ENCODE measurements at places on chromosomes 6 and 20.

- DNase-seq: no peak
Observed at GRCh38 chr20:31673943-31674463, 36.3 kb downstream of the COX4I2 start.

- no peak for DNase-seq
Observed at GRCh38 chr6:39391182-39391581, 68.7 kb upstream of the KCNK16 start.

DNA sequence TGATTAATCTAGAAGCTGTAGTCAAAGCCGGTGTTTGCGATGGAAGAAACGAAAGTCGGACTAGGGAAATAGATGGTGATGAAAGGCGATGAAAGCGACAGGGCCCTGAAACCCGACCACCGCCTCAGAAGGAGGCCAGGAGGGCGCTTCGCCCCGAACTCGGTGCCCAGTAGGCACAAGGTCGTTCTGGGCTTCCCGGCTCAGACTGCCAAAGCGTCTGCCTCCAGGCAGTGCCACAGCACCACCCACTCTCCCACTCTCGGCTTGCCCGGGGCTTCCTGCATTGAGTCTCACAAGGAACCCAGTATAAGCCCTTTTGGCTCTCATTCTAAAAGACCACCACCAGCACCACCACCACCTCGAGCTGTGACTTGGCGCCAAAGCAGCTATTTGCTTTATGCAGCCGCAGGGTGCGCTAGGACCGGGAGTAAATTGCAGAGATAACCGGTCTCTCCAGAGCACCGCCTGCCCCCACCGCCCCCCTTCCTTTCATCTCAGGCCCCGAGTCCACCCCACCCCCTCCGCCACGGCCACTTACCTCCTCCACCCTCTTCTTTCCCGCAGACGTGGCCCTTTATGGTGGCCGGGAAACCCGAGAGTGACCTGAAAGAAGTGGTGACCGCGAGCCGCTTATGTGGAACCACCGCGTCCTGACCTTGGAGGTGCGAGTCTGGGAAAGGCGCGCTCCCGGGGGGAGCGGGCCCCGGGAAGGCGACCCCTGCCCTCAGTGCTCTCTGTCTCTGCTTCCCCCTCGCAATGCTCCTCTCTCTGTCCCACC, 2.4 kb downstream of the TCF21 start:
- DNase-seq: no peak

DNA sequence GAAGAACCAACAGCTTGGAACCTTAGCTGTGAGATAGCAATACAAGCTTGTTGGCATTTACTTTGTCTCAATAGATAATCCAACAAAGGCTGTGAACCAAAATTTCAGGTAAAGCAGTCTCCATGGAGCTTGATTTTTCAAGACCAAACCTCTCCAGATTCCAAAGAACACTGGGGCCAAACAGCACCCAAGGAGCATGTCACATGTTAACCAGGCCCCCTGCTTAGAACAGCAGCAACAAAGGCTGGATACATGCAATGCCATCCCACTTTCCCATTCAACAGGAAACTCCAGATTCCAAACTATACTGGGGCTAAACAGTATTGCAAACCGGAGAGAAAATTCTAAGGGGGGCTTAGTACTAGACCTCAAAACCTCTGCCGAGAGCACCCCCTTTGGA, 15.8 kb upstream of the RNASET2 start:
- DNase-seq: no peak

DNA sequence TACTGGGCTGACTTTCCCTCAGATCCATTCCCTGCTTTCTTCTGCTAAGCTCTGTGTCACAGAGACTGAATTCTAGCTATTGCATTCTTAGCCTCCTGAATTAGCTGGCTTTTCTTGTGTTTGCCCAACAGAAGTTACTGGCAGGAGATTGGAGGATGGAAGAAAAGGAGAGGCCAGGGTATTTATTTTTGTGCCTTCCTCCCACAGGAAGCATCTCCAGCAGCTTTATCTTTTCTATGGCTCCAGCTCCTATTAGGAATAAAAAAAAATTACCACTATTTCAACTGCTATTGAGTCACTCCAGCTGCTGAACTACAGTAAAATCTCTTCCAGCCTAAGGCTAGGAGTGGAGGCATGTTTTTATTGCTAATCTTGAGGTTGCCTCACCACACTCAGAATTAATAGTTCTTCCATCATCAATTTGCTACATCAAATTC, 492.4 kb downstream of the RFPL4B start:
- DNase-seq: no peak

- no peak for DNase-seq
Observed at GRCh38 chr6:56172144-56172543, 75.2 kb downstream of the COL21A1 start.

DNA sequence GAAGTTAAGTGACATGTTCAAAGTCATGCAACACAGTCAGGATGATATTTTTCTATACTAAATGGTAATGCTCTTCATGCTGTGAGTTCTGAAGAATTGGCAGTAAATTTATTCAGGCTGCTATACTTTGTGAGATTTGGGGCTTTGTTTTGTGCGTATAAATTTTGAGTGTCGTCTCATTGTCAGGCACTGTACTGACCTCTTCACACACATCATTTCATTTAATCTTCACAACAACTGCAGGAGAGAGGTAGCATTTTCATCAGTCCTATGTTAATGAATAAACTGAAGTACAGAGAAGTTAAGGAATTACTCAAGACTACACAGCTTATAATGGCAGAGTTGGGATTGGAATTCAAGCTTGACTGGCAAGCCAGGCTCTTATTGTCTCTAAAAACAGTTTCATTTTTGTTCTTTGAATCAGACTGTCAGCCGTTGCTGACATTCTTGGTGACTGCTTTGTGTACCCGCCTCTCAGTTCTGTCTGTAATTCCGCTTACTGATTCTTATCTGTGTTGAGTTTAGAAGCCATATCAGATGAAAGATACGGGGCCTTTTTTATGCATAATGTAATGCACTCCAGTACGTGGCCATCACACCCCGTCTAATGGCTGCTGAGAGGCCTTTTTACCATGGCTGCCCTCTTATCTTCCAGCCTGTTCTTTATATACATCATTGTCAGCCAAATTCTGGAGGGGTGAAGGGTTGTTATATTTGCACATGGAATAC, 274.9 kb downstream of the UTRN start:
- no peak for DNase-seq

- DNase-seq: no peak
Observed at GRCh38 chr20:1801929-1802306, 93.3 kb upstream of the SIRPA start.

GRCh38 chr6:113540466-113540865, 316.7 kb upstream of the MARCKS start:
- DNase-seq: no peak

DNA sequence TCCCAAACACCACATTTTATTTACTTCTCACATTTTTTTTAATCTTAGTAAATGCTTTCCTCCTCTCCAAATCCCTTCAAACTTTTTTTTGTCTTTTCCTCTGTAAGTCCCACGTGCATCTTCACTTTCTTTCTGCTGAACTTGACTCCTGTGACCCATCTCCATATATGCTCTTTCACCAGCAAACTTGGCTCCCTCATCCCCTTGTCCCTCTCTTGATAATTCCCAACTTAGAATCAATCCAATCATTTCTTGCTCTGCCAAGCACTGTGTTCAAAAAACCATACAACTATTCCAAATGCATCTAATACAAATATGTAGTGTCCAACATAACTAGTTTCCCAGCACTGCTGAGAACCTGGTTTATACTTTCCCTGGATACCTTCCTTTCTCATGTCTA, 519.4 kb downstream of the HDGFL1 start:
- no peak for DNase-seq

- no peak for DNase-seq
Observed at GRCh38 chr6:47701363-47701762, 3.0 kb downstream of the ADGRF4 start.

GRCh38 chr6:164694386-164694785, 615.0 kb downstream of the C6orf118 start:
- DNase-seq: no peak

GRCh38 chr6:74936886-74937285, 269.0 kb downstream of the COL12A1 start:
- no peak for DNase-seq

DNA sequence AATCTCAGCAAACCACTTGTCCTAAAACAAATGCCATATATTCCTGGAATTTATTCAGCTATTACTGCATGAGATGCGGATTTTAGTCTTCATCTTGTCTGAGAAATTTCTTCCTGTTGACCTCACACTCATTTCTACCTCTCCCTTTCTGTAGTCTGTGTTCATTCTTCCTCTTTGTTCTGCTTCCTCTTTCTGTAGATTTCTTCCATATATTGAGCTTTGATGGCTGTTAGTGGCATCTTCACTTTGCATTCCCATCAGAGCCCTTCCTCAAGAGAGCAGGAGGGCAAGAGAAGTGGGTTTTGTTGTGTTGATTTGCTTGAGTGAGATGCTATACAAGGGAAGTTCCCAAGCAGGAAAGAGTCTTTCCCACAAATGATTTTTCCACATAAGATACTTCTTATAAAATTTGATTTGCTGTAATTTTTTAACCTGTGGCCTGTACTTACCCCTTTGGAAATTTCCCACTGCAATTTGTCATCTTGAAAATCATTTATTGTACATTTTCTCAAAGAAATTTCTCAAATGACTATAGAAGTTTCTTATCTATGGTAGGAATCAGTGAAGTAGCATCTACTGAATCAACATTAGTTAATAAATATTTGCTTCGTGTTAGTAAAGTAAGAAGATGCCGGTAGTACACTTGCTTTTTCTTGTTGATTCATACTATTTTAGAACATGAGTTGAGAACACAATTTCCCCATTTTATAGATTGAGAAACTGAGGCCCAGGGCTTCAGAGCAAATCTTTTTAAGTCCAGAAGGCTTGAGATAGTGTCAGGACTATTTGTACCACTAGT, 43.8 kb downstream of the MAP3K4 start:
- DNase-seq: no peak

- no peak for DNase-seq
Observed at GRCh38 chr6:31874084-31874670, 4.6 kb downstream of the SLC44A4 start.

- DNase-seq: no peak
Observed at GRCh38 chr6:1499777-1500176, 109.9 kb upstream of the FOXC1 start.

DNA sequence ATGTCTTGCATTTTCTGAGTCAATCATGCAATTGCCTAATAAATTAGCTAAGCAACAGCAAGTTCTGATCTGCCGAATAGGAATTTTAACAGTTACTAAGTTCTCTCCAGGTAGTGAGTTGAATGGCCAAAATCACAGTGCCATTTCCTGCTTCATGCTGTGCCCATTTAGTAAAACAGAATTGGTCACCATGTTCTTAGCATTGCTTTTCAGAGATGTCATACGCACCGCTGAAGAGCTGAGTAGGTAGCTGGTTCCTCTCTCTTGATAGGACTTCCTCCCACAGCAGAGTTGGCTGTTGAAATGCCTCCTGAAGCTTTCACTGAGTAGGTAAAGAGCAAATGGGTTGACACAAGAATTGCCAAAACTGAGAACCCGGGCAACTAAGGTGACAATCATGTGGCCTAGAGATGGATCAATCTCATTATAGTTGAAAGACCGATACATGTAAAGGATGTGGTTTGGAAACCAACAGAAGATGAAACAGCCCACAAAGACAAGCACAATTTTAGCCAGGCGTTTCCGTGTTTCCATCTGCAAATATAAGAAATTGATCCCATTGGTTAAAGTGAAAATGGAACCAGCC, 57.1 kb upstream of the GJE1 start:
- no peak for DNase-seq

DNA sequence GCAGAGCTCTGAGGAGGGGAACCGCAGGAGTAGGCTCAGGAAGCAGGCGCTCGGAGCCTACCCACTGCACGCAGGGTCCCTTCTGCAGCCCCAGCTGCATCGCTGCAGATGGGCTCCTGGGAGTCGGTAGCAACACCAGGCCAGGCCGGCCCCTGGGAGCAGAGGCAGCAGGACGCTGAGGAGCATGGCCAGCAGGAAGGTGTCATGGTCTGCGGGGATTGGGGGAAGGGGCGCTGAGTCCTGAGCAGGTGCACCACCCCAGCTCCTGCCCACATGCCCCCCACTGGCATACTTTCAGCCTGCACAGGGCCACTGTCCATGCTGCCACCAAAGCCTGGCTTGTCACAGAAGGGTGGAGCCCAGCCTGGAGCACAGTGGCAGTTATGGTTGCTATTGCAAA, 7.7 kb upstream of the GFRA4 start:
- DNase-seq: no peak

DNA sequence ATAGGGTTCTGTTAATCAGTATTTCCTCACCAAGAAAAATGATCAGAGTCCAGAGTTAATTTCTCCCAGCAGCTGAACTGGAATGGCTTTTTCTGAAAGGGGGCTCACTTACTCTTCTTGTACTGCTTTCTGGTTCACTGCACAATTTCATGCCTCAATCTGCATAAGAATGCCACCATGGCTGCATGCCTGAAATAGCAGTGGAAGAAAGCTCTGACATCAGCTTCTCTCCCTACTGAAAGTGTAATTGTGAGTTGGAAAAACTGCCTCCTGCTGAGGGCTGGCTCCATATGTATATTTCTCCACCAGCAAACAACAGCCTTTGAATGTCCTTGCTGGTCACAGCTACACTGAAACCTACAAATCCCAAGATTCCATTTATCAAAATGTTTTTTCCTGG, 1027.2 kb upstream of the GJE1 start:
- DNase-seq: no peak

DNA sequence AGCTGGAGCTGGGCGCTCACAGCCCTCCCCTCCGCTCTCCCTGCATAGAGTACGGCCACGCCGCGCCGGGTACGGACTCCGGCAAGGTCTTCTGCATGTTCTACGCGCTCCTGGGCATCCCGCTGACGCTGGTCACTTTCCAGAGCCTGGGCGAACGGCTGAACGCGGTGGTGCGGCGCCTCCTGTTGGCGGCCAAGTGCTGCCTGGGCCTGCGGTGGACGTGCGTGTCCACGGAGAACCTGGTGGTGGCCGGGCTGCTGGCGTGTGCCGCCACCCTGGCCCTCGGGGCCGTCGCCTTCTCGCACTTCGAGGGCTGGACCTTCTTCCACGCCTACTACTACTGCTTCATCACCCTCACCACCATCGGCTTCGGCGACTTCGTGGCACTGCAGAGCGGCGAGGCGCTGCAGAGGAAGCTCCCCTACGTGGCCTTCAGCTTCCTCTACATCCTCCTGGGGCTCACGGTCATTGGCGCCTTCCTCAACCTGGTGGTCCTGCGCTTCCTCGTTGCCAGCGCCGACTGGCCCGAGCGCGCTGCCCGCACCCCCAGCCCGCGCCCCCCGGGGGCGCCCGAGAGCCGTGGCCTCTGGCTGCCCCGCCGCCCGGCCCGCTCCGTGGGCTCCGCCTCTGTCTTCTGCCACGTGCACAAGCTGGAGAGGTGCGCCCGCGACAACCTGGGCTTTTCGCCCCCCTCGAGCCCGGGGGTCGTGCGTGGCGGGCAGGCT, 4.6 kb downstream of the KCNK15 start:
- no peak for DNase-seq

- DNase-seq: no peak
Observed at GRCh38 chr20:50335105-50335504, 144.5 kb downstream of the CEBPB start.
